ENCODE measurements at places on chromosomes 5 and 9. TPM values are rescaled to one million over a fixed set of nuclear protein-coding genes. Genes with fewer than 3 reads are reported as not detected.

Gene SAXO1
- total RNA-seq: not detected

Gene SLC26A2
- 13.4 TPM for total RNA-seq

Gene ZDHHC11
- 1.3 TPM for total RNA-seq

Gene DDX4
- not detected for total RNA-seq

Gene DYNC2I2
- 33.4 TPM for total RNA-seq

Gene IL4
- not detected for total RNA-seq

Gene PCDH12
- 0.64 TPM for total RNA-seq

Gene POLR1E
- 34.0 TPM for total RNA-seq

Gene CORO2A
- 0.32 TPM for total RNA-seq

Gene CLPTM1L
- total RNA-seq: 91.5 TPM

Gene TAF1L
- not detected for total RNA-seq

Data from epithelial cell of alveolus of lung (primary cell).